GM04504 (cell line): ENCODE measurements at places on chromosomes 12 and 14.

DNA sequence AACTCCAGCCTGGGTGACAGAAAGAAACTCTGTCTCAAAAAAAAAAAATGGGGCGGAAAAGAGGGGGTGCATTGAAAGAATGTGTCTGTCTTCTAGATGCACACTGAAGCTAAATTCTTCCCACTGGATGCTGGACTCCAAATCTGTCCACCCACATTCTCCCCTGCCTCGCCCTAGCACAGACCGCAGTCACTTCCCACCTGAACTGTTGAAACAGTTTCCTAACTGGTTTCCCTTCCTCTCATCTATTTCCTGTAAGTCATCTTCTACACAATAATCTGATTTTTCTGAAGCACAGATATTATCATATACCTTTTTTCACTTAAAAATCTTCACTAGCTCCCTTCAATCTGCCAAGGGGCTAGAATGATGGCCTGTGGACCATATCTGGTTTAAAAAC lies 1.5 kb upstream of the HCAR1 start:
- DNase-seq: no peak

DNA sequence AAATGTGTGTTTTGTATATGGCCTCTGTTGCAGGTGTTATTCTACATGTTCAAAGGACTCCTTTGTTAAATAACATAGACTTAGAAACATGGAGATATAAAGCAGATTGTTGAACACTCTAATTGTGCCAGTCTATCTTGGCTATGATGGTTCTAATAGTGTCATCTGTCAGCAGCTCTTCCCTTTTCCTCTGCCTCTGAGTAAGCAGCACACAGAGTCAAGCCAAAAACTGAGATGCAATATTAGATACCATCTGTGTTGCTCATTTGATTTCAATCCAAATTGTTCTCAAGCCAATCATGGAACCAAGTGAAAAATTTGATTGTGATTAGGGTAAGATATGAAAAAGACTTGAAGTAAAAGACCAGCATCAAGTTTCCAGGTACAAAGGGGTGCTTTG lies 871.1 kb upstream of the MGAT4C start:
- no peak for DNase-seq

- DNase-seq: no peak
Measured at GRCh38 chr12:107541001-107541705, 144.4 kb upstream of the PWP1 start.

DNA sequence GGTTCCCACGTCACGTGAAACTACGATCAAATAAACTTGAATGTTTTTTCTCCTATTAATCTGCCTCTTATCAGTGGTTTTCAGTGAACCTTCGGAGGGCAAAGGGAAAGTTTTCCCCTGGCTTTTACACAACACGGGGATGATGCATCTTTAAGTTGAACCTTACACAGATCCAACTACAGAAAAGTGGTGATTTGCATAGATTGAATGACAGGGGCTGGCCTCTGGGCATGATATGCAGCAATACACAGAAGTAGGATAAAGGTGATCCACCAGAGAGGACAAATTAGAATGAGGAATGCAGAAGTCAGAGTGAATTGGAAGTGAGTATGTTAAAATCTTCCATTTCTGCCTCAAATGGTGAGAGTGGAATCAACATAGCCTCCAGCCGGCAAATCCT lies 11.6 kb downstream of the GSG1 start:
- DNase-seq: no peak

GRCh38 chr12:19915392-19916195 lies 452.7 kb upstream of the PDE3A start:
- peak; percentile 19 for DNase-seq

- no peak for DNase-seq
Measured at GRCh38 chr12:56296295-56296694, 3.8 kb downstream of the CS start.

- DNase-seq: no peak
Measured at GRCh38 chr14:89598548-89599186, 181.6 kb upstream of the FOXN3 start.

DNA sequence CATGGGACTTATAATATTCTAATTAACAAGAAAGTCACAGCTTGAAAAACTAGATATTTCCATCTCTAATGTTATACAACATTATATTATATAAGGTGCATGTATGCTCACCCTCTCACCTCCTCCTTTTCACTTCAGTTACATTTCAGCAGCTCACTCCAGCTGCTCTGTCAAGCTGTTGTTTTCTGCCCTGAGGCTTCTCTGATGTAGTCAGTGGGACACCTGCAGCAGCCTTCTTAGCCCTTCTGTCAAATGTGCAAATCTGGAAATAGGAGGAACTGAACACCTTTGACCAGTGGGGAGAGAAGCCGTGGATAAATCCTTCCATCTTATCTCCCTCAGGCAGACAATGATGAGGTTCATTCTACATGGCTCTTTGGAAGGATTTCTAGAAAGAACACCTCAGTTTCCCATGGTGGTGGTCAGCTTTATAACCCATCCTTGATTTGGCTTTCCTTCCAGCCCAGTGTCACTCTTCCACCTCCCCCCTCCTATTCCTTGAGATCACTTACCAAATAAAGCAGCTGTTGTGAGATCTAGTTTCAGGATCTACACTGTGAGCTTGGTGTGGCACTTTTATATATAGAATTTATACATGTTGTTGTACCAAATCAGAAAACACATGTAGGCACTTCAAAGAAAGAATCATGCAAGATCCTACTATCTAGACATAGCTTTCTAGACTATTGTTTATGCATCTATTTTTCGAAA lies 79.6 kb upstream of the STK38L start:
- no peak for DNase-seq
